ENCODE measurements at places on chromosomes 12 and 14. TPM values are rescaled to one million over a fixed set of nuclear protein-coding genes. Genes with fewer than 3 reads are reported as not detected.

DNA sequence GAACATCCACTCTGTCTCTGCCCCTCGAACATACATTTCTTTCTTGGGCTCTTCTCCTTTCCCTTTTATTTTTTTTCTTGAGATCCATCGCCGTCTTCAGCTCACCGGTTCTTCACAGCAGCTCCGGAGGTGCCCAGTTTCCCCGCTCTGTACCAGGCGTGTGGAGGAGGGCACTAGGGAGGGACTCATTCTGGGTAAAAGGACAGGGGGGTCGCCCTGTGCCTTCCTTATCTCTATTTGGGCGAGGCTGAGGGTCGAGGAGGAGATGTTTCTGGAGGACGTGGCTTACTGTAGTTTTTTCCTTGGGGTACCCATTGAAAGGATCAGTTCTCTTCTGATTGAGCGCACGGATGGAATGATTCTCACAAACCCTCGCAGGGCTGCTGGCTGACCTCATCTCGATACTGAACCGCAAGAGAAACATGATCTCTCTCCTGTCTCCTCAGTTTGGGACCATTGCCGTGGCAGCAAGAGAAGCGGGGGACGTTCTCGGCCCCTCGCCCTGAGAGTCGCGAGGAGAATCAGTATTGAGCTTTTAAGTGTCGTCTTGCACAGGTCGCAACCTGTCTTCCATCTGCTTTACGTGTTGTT lies 386 bp downstream of the LIN52 start:
- no peak for DNase-seq

DNA sequence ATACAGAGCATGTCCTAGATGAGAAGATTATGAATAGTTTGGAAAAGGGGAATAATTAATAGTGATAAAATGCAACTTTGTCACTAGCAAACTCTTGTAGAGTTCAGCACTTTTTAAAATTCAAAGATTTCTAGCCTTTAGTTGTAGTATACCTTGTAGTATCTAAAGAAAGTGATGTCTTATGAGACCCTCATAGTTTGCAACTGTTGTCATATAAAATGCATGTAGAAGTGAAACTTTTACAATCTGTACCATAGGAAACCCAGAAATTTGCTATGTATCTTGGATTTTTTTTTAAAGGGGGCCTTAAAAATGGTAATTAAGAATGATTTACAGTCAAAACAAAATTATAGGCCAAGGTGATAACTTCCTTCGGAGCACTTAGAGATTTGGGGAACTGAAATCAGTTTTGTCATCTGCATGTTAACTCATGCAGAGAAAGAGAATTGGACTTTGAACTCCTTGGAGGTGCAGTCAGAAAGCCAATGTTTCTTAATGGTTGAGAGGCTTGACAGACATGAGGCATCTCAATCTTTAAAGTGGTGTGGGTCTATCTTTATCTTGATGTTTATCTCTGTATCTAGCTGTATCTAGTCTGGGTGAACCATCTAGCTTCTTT lies 1.3 kb downstream of the LRRK2 start:
- DNase-seq: no peak

GRCh38 chr14:69153873-69154270 lies 953 bp upstream of the DCAF5 start:
- DNase-seq: no peak

DNA sequence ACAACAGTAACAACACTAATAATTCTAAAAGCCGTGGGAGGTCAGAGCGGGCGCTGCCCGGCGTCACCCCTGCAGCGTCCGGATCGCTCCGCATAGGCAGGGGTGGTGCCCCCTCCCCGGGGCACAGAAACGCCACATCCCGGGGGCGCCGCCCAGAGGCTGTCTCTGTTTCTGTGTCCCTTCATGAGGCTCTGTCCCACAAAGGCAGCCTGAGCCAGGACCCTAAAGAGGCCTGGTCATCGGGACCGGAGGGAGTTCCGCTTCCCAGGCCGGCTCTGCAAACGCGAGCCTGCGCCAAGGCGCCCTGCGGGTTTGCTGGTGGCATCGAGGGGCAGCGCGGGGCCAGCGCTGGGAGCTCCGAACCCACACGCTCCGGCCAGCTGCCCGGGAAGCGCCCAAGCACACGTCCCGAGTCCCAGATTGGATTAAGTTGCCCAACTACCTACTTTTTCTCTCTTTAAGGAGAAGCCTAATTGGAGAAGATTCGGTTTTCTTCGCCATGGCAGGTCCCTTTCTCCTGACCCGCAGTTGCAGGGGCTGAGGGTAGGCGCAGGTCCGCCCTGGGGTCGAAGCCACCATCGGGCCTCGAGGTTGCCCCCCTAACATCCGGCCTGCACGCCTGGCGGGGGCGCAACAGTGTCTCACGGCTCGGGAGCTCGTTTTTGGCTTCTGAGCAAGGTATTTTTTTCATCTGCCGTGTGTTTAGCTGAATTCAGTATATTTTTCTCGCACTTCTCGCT lies 421.7 kb downstream of the VRK1 start:
- peak; percentile 16 for DNase-seq

DNA sequence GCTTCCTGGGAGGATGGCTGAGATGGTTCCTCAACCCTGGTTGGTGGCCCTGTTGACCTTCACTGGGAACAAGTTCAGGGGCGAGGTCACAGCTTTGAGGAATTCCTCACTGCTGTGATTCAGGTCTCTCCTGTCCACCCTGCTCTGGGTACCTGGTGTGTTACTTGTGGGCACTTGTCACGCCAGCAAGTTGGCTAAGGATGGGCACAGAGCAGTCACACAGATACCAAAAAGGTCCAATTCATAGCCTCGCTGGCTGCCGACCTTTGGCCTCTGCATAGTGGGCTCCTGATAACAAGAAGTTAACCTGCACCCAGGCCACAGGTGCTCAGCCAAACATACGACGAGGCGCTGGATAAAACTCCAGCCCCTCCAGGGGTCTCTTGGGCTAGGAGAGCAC lies 11.2 kb downstream of the SDS start:
- no peak for DNase-seq

DNA sequence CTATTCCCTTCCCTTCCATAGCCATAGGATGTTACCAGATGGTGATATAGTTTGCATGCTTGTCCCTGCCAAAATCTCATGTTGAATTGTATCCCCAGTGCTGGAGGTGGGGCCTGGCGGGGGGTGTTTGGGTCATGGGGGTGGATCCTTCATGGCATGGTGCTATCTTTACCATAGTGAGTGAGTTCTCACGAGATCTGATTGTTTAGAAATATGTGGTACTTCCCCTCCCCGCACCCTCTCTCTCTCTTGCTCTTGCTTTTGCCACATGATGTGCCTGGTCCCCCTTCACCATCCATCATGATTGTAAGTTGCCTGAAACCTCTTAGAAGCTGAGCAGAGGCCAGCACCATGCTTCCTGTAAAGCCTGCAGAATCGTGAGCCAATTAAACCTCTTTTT lies 181.3 kb downstream of the CAND1 start:
- DNase-seq: no peak

SLC39A9 gene
- total RNA-seq: 33.1 TPM

- no peak for DNase-seq
Measured at GRCh38 chr12:67759829-67760228, 111.3 kb downstream of the DYRK2 start.

- DNase-seq: no peak
Measured at GRCh38 chr14:99560403-99560802, 43.6 kb downstream of the CCDC85C start.

- no peak for DNase-seq
Measured at GRCh38 chr12:100489251-100489820, 15.7 kb downstream of the NR1H4 start.

GRCh38 chr14:56374421-56374820 lies 205.2 kb upstream of the TMEM260 start:
- DNase-seq: no peak

GRCh38 chr12:66058554-66058953 lies 72.0 kb downstream of the LLPH start:
- no peak for DNase-seq

OR10A7 gene
- total RNA-seq: not detected

GRCh38 chr12:124769163-124769530 lies 94.5 kb downstream of the SCARB1 start:
- DNase-seq: no peak

LBHD2 gene
- total RNA-seq: not detected

DNA sequence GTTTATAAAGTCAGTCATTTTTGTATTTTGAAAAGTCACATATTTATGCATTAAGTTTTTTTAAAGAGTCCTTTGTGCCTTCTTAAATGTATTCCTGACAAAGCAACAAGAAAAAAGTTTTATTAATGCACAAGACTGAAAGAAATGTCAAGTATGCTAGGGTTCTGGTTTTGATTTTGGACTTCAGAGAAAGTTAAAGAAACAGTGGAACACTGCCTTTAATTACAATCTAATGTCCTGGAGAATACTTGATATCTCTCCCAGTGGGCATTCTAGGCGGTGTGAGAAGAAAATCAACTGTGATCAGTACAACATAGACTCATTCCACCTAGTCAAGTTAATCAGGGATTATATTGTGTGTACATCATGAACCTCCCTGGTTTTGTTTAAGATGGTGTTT lies 49.9 kb downstream of the PRICKLE1 start:
- no peak for DNase-seq

DNA sequence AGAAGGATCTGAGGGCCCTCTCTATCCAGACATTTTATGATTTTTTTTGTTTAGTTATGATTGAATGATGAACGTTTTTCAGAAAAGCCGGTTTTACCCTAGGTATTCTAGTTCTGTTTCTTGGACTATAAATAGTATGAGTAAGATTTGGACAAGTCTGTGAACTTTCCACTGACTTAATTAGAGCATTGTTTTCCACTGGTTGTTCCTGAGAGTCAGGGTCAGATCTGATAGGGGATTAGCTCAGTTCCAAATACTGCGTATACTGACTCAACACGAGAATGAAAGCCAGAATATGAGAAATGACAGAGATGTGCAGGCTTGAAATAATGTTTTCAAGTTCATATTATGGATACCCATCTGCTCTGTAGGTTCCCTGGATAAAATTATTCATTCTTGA lies 361.6 kb downstream of the AEBP2 start:
- DNase-seq: no peak

DNA sequence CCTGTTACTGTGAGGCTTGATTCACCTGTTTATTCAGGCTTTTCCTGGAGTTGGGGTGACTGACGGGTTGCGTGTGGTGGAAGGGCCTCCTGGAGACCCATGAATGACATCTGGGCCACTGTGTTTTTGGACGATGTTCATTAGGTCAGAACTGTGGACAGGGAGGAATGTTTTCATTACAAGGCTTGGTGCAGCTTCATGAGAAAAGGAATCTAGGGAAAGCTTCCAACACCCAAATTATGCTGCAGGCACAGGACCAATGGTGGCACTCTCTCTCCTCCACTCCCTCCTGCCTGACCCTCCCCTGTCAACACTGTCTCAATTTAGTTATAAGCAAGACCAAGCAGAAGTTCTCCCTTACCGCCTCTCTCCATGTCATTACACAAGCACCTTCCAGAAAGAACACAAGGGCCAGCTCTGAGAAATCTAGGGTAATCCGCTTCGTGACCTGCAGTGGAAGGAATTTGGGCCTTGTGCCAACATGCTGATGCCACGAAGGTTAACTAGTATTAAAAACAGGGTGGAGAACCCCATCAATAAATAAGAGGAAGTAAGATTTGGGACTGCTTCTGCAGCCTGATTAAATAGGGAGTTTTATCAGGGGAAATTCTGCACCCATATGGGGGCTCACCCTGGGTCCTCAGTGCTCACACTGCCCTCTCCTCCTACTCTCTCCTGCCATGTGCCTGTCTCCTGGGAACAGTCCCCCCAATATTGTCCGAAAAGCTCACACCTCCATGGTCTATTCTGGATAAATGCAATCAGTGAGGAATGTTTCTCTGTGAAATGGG lies 200.3 kb downstream of the KTN1 start:
- DNase-seq: no peak

SERPINA3 gene
- total RNA-seq: not detected

DNA sequence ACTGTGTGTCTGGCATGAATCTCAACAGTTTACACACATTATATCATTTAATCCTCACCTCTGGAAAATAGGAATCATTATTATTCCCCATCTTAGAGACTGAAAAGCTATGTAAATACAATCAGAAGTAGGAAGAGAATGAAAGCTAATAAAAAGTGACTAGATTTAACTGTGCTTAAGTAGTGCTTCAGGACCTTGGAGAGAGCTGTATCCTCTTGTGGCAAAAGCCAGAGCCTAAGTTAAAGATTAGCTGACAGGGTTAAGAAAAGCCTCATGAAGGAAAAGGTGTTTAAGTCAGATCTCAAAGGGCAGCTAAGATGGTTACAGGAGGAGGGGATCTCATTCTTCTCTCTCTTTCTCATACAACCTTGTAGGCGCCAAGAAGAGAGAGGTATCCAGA lies 65.3 kb upstream of the TMEM233 start:
- DNase-seq: no peak

DNA sequence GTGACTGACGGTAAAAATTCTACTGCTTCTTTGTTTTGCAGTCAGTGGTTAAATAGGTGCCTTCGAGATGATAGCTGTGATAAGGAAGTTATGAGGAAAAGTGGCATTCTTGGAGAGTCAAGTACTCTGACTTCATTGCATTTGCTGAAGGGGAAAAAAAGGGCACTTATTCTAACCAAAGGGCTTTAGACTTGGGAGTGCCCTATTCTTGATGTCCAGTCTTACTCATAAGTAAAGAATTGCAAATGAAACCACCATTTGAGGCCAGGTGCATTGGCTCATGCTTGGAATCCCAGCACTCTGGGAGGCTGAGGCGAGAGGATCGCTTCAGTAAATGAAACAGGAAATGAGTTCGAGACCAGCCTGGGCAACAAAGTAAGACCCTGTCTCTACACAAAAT lies 40.3 kb downstream of the BRAP start:
- DNase-seq: no peak

- no peak for DNase-seq
Measured at GRCh38 chr14:22152161-22152870, 436.7 kb downstream of the DAD1 start.

WNK1 gene
- total RNA-seq: 360 TPM

- no peak for DNase-seq
Measured at GRCh38 chr12:24398605-24399004, 449.1 kb upstream of the SOX5 start.

DNA sequence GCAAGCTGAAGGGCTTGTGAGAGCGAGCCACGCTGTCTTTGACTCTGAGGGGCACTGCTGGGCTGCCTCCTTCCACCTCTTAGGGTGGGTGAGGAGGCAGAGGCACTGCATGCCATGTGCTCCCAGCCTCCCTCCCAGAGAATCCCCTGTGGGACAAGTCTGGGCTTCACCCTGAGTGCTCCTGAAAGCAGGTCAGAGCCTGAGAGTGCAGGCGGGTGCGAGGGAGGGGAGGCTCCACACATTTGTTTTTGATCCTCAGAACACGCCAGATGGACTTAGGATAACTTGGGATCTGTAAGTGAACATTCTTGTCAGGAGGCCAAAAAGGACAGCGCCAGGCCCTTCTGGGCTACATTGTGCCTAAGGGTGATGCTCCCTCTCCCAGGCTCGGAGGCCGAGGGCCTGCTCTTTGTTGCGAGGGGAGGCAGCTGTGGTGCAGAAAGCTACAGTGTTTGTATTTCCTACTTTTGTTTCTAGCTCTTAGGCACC lies 155.4 kb downstream of the TMX1 start:
- DNase-seq: no peak

DNA sequence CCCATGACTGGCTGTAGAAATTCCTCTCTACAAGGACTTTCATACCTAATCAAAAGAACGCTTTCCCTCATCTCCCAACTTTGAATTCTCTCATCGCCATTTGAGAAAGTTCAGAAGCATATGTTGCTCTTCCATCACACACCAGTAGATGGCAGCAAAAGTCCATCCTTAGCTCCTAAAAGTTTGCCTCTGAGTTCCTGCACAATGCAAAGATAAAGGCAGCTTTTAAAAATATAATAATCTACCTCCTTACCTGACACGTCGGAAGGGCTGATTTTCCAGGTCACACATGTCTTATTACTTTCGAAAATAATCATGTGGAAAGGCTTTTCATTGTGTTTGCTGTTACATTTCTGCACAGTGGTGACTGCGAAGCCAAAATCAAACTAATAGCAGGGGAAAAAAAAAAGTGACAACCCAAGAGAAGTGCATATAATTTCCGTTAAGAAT lies 456.7 kb upstream of the SEL1L start:
- DNase-seq: peak; percentile 50
